Smooth muscle cell of the umbilical artery (primary cell): ENCODE measurements at places on chromosomes 4 and X. TPM values are rescaled to one million over a fixed set of nuclear protein-coding genes. Genes with fewer than 3 reads are reported as not detected.

Gene MAGEE1
- total RNA-seq = 0.42 and 0.89 TPM in 2 replicates

Gene FHIP1A
- 0.30 and 0.32 TPM in 2 replicates for total RNA-seq

Gene KDM5C
- total RNA-seq = 142 and 160 TPM in 2 replicates

Gene FMR1NB
- total RNA-seq = not detected in 2 replicates

Gene CDKN2AIP
- 14.3 and 15.4 TPM in 2 replicates for total RNA-seq

Gene GAGE12H
- not detected in 2 replicates for total RNA-seq

Gene KDR
- 0.88 and 6.8 TPM in 2 replicates for total RNA-seq

Gene EXOC1L
- total RNA-seq = not detected in 2 replicates
